EH (cell line): ENCODE measurements at places on chromosomes 12 and 14.

GRCh38 chr12:67525617-67525884 is 123.0 kb upstream of the DYRK2 start:
- DNase-seq, result no peak

DNA sequence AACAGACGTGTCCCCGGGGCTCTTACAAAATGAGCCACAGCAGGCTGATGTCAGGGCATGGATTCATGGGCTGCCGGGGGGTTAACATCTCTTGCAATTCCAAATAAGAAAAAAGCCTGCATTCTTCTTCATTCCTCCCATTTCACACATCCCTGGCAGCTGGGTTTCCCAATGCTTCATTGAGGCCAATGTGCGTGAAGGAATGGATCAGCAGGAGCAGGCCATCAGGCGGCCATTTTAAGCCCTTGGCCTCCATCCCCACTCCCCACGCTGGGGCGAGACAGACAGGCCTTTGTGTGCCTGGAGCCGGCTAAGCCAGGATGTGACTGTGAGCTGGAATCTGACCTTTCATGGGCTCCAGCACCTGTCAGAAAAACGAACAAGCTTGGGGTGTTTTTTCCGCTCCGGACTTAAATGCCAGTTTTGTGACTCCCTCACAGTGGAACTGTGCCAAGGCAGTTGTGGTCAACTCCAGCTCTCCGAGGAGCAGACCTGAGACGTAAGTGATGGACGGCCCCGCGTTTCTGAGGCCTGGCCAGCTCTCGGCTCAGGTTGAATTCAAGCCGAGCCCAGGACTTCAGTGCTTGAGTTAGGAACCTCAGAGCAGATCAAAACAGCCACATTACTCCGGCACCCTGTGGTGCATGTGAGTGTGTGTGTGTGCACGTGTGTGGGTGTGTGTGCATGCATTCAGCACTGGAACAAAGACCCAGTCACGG is 133.1 kb downstream of the TMEM30B start:
- peak; percentile 97 for DNase-seq

GRCh38 chr12:49260571-49261363 is 4.1 kb upstream of the TUBA1C start:
- DNase-seq, result no peak

- no peak for DNase-seq
Measured at GRCh38 chr12:29012673-29013072, 136.4 kb upstream of the FAR2 start.

GRCh38 chr14:67285876-67286452 is 44.7 kb downstream of the PALS1 start:
- DNase-seq, result peak; percentile 53

DNA sequence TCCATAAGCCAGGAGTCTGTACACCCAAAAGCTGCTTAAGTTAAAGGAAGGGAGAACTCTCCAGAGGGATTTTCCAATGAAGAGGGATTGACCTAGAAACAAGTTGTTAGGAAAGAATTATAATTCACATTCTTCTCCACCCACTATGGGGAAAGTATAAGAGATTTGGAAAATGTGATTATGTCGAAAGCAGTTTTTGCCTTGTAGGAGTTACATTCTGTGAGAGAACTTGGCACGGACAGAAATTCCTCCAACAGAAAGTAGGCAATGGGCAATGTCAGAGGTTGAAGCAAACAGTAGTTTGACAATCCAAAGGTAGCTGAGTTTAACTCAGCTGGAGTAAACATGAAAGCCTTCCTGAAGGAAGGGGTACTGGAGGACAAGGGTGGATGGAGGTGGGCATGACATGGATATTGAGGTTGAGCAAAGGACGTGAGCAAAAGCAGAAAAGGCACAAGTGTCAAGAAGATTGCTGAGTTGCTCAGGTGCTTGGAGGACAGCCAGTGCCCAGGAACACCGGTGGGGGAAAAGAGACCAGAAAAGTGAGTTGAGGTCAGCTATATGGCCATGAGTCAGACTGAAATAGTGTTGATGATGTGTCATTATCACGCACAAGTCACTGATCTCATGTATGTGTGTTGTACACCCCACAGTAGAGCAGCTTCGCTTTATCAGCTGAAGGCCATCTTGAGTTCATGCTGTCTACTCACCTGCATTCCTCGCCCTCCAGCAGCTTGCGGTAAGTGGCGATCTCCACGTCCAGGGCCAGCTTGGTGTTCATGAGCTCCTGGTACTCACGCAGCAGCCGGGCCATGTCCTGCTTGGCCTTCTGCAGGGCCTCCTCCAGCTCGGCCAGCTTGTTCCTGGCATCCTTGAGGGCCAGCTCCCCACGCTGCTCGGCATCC is 4.0 kb downstream of the KRT5 start:
- DNase-seq, result peak; percentile 23

DNA sequence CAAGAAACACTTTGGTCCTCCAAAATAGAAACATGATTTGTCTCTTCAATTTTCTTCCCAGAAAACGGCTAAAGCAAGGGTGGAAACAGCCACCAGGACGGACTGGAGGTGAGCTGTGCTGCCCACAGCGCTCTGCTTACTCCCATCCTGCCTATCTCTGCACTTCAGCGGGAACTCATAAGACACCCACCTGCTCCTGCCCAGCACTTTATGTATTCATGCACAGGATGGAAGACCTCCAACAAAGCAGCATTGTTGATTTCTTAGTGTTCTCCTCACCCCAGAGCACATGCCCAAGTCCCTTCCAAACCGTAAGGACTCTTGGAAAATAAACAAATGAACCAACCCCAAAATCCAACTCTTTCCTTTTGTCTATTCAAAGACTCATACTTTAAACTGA is 277.2 kb downstream of the MED13L start:
- DNase-seq, result no peak

- DNase-seq, result no peak
Measured at GRCh38 chr12:73308747-73309146, 1036.6 kb downstream of the TRHDE start.

DNA sequence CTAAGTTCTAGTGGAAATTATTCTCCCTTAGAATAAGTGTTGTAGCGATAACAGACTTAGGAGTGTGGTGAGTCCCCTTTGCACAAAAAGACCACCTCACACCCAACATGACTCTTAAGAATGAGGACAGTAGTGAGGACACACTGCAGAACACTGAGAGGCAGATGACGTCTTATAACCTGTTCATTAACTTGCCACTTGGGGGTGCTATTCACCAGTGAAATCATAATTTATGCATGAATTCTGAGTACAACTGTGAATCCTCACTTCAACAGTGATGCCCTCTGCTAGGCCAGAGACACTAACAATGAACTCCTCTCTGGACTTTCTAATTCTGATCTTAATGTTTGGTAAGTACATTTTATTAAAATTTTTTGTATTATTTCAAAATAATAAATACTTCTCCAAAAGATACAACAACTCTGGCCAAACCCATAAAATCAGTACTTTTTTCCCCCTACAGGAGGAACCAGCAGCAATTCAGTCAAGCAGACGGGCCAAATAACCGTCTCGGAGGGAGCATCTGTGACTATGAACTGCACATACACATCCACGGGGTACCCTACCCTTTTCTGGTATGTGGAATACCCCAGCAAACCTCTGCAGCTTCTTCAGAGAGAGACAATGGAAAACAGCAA is 274.7 kb downstream of the DAD1 start:
- DNase-seq, result peak; percentile 53

- no peak for DNase-seq
Measured at GRCh38 chr14:101256266-101256665, 305.0 kb upstream of the DIO3 start.

GRCh38 chr14:54010981-54011380 is 54.4 kb upstream of the BMP4 start:
- DNase-seq, result no peak

GRCh38 chr12:84315926-84316325 is 596.7 kb downstream of the SLC6A15 start:
- peak; percentile 10 for DNase-seq

- peak; percentile 90 for DNase-seq
Measured at GRCh38 chr12:92561543-92561899, 141.3 kb upstream of the PLEKHG7 start.

- no peak for DNase-seq
Measured at GRCh38 chr12:65325183-65325582, 46.7 kb downstream of the MSRB3 start.
